ENCODE measurements at places on chromosomes 3 and 15. TPM values are rescaled to one million over a fixed set of nuclear protein-coding genes. Genes with fewer than 3 reads are reported as not detected.

DNA sequence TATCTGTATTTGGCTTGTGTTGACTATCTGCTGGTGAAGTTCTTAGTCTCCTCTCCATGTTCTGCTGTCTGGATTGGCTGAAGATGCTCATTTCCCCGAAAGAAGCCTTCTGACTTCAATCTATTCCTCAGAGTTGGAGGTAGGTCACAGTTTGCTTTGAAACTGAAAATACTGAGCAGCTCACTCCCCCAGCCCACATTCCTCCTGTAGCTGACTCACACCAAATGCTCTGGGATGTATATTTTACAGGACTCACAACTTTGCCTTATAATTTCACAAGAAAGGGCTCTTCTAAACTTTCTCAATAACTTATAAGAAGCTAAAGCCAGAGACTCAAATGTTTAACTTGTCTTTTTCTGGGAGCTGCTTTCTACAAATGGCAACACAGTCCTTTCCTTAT is 36.3 kb upstream of the SNX4 start:
- no peak for DNase-seq

DNA sequence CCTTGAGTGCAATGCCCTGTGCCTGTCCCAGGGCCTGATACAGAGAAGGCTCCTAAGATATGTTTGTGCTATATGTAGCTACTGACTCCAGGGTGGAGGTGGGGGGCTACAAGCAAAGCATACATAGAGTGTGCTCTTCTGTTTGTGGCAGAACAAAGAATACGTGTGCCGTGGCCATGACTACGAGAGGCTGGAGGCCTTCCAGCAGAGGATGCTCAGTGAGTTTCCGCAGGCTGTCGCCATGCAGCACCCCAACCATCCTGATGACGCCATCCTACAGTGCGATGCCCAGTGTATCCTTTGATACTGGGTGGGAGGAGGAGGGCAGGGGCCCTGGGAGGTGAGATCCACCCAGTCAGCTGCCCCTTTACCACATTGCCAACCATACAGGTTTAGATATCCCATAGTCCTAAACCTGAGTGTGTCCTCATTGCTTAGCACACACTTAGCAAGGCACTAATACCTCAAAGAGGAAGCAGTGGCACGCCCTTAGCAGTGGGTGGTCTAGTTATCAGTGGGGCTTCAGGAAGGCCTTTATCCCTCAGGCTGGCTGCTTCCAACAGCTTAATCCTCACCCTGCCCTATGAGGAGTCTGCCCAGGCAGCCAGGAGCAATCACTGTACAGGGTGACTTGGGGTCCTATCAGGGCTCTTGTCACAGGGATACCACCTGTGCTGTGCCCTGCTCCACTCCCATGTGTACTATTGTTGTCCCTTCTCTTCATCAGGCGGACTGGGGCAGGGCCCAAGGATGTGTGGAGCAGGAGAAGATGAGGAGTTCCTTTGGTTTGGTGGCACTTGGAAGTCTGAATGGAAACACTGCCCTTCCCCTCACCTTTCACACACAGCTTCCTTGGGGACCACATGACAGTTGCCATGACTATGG is 30.1 kb upstream of the MANF start:
- DNase-seq, result no peak

The ASB14 gene
- not detected for total RNA-seq

- no peak for DNase-seq
Observed at GRCh38 chr15:80779658-80780415, 667 bp downstream of the CEMIP start.
